Stimulated activated CD8-positive, alpha-beta memory T cell treated with anti-CD3 and anti-CD28 coated beads, Interleukin-12 subunit alpha, Interleukin-12 subunit beta, amount 100 ng/mL, for 4 hours (primary cell): ENCODE measurements at places on chromosomes 2 and 18.
A peak's percentile ranks its signal among the peaks of the same experiment; 100 is the strongest.

- no peak for DNase-seq
Observed at GRCh38 chr2:182133195-182133891, 147.7 kb downstream of the PPP1R1C start.

- no peak for DNase-seq
Observed at GRCh38 chr2:118878531-118879149, 31.2 kb upstream of the EN1 start.

DNA sequence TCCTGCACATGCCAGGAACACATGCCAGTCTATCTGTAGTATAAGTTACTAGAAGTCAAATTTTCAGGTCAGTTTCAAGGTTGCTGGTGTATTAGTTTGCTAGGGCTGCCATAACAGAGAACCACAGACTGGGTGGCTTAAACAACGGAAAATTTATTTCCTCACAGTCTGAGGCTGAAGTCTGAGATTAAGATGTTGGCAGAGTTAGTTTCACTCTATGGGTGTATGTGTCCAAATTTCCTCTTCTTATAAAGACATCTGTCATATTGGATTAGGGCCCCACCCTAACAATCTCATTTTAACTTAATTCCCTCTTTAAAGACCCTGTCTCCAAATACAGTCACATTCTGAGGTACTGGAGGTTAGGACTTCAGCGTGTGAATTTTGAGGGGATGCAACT, 26.5 kb downstream of the B3GNT7 start:
- DNase-seq: no peak

- DNase-seq: peak; percentile 79
Observed at GRCh38 chr2:196176142-196176738, 4.9 kb upstream of the STK17B start.

DNA sequence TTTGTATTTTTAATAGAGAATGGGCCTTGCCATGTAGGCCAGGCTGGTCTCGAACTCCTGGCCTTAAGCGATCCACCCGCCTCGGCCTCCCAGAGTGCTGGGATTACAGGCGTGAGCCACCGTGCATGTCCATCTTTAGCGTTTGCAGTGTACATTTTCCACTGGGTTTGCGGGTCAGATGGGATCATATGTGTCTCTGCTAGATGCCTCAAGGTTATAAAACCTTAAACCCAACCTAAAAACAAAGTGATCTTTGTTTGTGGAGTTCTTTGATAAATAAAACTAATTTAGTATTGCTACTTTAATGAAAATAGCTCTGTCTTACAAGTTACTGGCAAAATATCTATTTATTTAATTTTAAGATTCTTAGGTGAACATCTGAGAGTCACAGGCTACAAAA, 13.1 kb upstream of the ALPG start:
- DNase-seq: no peak

DNA sequence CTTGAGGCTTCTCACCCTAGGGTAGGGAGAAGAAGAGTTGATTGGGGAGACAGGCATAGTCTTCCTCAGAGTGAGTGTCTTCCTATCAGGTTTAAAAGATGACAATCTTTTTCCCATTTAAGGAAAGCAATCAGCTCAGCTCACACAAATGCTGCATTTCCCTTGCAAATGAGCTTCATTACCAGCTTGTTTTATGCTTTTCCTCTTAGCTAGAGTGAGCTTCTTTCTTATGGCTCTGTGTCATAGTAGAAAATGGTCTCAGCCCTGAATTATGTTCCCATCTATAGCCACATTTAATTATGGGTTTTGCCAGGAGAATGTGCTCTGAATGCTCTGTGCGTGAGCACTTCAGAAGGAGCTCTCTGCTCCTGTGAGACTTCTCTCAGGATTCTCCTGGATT, 112.8 kb upstream of the NCK2 start:
- no peak for DNase-seq

GRCh38 chr2:201038855-201039254, 32.6 kb downstream of the HYCC2 start:
- no peak for DNase-seq

DNA sequence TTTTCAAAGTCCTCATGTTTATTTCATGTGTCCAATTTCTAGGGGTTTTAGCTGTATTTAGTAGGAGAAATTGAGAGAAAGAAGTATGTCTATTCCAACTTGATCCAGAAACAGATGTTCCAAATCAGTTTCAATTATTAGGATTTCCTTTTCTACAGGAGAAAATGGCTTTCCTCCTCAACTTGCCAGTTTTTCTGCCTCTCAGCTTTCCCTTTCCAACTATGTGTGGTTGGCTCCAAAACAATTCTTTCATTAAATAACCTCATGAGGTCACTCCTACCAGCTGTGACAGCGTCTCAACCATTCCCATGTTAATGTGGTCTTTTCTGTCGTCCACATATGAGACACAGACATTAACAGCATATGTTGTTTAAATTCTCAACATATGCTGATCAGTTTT, 13.1 kb downstream of the XIRP2 start:
- DNase-seq: no peak

- DNase-seq: no peak
Observed at GRCh38 chr2:1743396-1744150, 742 bp downstream of the PXDN start.

DNA sequence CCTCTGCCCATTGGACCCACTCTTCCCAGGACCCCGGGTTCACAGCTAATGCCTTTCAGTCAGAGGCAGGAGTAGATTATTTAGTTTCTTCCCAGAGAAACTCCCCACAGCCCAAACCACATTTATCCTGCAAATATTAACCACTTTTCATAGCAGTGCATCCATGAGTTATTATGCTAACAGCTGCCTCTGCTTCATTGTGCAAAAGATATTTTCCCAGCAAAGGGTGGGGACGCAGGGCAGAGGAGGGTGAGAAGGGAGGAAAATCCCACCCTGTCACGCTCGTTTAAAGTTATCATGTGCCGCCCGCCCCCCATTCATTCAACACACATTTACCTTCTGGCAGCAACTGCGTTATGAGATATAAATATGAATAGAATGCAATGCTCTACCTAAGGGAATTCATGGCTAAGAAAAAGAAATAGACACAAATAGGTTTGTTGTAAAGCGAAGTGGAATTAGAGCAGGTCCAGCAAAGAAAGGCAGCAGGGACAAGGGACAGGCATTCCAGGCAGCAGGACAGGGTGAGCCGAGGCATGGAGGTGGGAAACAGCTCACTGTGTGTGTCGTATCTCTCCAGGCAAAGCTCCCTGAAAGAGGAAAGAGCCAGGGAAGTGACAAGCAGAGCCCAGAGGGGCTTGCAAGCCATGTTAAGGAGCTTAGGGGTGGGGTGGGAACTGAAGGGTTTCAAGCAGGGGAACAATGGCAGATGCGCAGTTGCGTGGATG, 46.3 kb upstream of the LTBP1 start:
- no peak for DNase-seq

DNA sequence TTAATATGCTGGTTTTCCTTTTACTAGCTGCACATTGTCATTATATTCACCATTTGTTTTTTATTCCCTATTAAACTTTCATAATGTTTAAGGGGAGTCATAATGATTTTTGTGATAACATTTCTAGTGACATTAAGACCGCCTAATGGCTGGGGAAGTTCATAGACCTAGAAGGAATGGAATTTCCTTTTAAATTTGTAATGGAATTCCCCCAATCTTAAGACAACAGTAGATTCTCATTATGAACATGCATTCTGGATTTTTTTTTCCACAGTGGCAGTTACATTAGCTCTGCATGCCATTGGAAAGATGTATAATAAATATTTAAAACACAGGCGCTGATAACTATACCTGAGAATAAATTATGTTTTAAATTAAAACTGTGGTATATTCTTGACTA, 8.4 kb downstream of the YPEL5 start:
- DNase-seq: no peak

DNA sequence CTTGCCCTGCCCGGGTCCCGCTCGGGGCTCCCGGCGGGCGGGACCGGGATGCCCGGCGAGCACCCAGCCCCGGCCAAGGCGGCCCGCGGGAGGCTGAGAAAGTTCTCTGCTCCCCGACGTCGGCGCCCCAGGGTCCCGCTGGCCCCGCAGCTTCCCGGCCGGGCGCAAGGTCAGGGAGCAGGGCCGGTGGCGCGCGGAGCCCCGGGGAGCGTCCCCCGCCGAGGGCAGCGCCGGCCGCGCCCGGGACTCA, 331 bp downstream of the SERPINE2 start:
- DNase-seq: no peak

- DNase-seq: no peak
Observed at GRCh38 chr2:174635776-174636404, 38.3 kb upstream of the WIPF1 start.

- no peak for DNase-seq
Observed at GRCh38 chr2:101291973-101292372, 16.5 kb downstream of the RNF149 start.

DNA sequence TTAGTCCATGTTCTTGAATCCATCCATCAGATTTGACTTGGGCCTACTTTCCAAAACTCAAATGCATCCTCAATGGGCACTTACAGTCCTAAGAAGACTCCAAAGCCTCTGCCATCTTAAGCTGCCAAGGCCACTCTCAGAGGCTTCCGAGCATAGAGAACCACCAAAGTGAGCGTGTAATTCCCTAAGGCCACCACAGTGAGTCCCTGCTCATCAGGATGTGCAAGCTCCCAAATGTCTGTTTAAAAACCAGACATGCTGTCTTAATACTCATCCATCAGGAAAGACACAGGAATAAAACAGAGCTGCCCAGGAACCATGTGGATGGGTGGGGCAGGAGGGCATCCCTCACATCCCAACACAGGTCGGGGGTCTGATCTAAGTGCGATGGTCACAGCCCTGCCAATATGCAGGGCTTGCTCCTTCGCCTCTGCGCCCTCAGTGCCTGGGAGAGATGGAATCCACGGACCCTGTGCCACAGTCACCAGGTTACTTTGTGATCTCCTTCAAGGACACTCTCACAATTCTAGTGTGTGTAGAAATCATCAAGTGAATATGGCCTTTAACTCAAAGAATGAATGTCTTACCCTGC, 80.4 kb downstream of the POLR1A start:
- DNase-seq: no peak

- DNase-seq: no peak
Observed at GRCh38 chr2:18171191-18172139, 293.0 kb downstream of the KCNS3 start.

DNA sequence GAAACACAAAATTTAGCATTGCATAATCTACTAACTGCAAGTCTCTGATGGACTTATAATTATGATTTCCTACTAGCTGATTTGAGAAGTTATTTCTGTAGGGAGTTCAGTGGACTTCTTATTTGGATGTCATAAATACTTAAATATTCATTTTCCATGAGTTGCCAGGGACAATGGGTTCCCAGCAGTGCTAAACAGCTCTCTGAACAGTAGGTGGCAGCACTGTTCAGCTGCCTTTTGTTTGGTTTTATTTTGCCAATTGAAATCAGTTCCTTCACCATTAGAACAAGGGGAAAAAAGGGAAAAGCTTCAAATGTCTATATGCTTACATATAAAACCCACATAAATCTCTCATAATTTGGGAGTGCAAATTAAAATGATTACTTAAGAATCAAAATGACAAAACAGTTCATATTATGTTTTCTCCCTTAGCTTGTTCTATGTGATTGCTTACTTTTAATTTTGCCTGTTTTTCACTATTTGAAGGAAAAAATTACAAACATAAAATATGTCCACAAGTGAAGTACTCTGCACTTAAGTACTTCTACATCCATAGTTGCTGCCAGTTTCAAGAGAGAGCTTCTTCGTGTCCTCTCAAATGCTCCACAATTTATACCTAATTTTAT, 898.9 kb downstream of the CPS1 start:
- no peak for DNase-seq

GRCh38 chr2:171541202-171541887, 19.1 kb downstream of the CYBRD1 start:
- no peak for DNase-seq

DNA sequence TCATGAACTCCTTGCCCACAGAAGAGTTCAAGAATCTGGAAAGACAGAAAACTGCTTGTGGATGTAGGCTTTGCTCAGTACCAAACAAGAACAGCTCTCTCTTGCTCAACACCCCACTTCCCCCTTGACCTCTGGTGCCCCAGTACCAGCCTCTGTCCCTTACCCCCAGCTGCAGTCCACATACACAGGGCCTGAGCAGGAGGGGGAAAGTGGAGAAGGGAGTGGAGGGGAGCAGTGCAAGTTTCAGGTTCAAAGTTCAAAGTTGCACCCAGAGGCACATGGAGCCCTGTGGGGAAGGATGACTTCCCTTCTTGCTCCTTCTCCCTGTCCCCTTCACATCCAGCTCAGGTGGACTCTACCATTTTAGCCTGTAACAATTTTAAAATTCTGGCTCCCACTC, 61.1 kb upstream of the LPIN2 start:
- no peak for DNase-seq

- DNase-seq: no peak
Observed at GRCh38 chr2:178859730-178860129, 52.5 kb upstream of the TTN start.

- DNase-seq: no peak
Observed at GRCh38 chr2:191467113-191467512, 210.8 kb upstream of the NABP1 start.

- DNase-seq: no peak
Observed at GRCh38 chr2:6872394-6872793, 5.2 kb upstream of the RSAD2 start.

GRCh38 chr2:88924533-88924932, 233.1 kb downstream of the RPIA start:
- no peak for DNase-seq

- DNase-seq: no peak
Observed at GRCh38 chr2:216575465-216575864, 57.8 kb upstream of the IGFBP2 start.

GRCh38 chr18:62998443-62998842, 283.1 kb downstream of the PHLPP1 start:
- no peak for DNase-seq

DNA sequence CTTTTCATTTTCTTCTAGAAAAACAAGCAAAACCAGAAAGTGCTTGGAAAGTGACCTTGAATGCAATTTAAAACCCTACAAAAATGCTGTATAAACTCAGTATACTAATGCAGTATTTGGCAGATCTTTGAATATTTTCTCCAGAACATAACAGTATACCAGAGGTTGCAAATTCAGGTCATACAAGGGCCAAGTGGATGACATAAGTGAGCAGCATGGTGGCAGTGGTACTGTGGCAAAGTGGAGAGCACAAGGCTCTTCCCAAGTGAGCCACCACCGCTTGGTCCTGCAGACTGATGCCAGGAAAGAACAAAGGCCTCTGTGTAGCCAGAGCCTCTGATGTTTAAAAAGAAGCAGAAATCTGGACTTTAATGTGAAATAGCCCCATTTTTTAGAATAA, 33.1 kb downstream of the METTL4 start:
- DNase-seq: no peak

GRCh38 chr2:48792030-48792429, 36.5 kb upstream of the LHCGR start:
- no peak for DNase-seq

DNA sequence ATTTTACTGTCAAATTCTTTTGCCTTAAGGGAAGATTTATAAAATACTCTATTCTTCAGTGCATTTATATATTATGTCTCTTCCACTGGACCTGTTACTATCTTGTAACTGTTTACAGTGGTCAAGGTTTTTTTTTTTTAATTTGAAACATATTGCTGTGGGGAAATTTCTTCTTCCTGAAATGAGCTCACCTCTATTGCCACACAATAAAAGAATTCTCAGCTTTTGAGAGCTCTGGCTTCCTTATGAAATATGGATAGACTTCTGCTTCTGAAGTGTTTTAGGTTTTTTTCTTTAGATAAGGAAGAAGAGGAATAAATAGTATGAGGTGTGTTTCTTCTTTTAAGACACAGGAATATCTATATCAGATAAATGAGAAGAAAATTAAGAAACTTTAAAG, 7.7 kb downstream of the VRK2 start:
- DNase-seq: no peak
